Stimulated activated naive CD4-positive, alpha-beta T cell treated with Interleukin-2 at 50 U/mL for 16 hours (primary cell): ENCODE measurements at places on chromosomes 3 and 15.
A peak's percentile ranks its signal among the peaks of the same experiment; 100 is the strongest.

GRCh38 chr3:135452881-135453280 is 512.6 kb upstream of the PPP2R3A start:
- DNase-seq: no peak

DNA sequence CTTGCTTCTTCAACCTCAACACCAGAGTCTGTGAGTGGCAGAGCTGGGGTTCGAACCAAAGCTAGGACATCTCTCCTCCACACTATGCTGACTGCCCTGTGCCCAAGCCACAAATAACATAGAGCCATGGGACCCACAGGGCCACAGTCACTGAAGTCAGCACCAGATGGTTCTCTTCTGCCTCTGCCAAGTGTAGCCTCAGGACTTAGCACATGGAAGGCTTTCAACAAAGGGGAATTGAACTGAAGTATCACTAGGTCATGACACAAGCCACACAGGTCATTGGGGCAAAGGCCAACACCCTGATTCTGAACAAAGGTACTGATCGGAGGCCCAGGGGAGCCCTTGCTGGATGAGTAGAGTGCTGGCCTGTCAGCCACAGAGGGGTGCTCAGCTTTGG is 83.6 kb downstream of the BDH1 start:
- DNase-seq: no peak

DNA sequence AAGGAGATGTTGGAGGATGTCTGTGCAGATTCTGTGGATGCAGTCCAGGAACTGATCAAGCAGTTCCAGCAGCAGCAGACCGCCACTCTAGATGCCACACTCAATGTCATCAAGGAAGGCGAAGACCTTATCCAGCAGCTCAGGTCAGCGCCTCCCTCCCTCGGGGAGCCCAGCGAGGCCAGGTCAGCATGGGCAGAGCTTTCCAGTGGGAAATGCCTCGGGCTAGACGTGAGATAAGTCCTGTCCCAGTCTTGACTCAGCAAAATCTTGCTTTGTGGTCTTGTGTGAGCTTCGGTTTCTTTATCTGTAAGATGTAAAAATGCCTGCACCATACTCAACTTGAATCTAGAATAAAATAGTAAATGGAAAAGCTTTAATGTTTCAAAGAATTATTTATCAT is 335.1 kb upstream of the UMPS start:
- DNase-seq: no peak

- DNase-seq: no peak
These were observed 477.2 kb upstream of the CFAP20DC start for GRCh38 chr3:59526999-59527398.

- no peak for DNase-seq
These were observed 144.6 kb downstream of the RORA start for GRCh38 chr15:61084472-61084871.

DNA sequence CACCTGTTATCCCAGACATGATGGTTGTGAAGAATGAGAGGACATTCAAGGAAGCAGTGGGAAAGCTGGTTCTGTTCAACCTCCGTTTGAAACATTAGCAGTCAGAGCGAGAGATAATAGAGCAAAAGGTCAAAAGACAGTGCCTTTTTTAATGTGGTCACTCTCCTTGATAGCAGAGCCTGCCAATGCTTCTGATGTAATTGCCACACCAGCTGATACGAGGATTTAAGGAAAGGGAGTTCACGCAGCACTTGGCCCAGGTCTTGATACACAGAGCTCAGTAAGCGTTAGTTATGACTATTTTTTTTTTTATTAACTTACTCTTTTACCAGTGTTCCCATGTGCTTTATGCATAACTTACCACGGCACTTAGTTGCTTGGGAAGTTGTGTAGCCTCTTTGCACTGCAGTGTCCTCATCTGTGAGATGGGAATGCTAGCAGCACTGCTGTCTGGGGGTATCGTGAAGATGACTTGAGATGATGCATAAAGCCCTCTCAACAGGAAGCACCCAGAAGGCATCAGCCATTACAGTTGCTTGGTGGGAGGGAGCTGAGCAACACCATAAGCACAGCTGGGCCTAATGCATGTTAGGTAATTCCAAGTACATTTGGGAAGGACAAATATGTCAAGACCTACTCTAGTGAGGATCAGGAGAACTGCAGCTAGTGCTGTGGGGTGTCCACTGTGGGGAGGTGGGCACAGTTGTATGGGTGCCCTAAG is 123.3 kb upstream of the RASGRP1 start:
- no peak for DNase-seq

DNA sequence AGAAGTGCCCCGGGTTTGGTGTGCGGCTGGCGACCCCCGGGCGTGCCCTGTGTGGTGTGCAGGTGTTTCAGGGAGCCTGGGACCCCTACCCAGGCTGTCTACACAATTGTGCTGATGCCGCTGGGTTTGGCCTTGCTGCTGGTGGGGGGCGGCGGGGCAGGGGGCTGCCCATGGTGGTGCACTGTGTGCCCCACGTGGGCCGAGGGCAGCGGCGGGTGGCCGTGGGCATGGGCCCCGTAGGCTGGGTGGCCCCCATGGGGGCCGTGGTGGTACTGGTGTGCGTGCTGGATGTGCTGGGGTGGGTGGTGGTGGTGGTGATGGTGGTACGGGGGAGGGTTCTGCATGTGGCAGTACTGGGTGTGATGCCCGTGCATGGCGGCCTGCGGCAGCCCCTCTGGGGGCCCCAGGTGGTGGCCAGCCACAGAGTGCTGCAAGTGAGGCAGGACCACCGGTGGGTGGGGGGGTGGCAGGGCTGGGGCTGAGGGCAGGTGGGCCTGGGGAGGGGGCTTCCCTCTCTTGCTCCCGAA is 59.6 kb upstream of the RPL32 start:
- no peak for DNase-seq

GRCh38 chr3:57006179-57006657 is 54.2 kb upstream of the SPATA12 start:
- no peak for DNase-seq

DNA sequence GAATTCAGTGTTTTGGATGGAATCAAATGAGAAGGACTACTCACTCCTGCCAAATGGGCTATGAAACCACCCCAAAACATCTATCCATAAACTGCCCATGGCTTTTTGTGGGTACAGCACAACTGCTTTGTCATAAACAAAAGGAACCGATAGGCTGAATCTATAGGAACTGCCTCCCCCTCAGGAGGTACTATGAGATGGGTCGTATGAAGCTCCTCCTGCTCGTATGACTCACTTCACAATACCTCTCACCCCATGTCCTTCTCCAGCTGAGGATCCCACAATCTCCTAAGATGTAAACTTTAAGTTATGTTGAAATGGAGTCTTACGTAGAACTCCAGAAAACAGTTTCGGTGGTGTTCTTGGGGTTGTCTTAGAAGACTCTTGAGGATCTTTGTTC is 129.9 kb upstream of the SAMMSON start:
- DNase-seq: no peak

GRCh38 chr3:192887701-192888100 is 30.0 kb downstream of the MB21D2 start:
- DNase-seq: no peak

- DNase-seq: no peak
These were observed 83.5 kb downstream of the SV2B start for GRCh38 chr15:91183596-91183995.

DNA sequence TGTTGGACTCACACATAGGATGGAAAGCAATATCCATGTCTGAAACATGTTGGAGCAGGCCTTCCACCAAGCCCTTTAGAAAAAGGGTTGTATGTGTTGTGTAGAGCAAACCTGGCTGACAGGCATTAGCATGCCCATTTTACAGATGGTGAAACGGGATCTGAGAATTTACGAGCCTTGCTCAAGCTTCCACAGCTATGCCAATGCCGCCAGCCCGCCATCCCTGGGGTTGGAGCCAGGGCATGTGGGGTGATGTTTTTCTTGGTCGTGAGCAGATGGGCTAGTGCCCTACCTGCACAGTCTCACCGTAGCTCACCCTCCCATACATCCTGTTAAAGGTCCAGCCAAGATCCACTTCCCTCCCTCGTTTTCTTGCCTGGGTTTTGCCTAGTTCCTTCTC is 97.5 kb upstream of the TLE3 start:
- no peak for DNase-seq

GRCh38 chr3:127894481-127894880 is 20.6 kb upstream of the KBTBD12 start:
- DNase-seq: no peak

DNA sequence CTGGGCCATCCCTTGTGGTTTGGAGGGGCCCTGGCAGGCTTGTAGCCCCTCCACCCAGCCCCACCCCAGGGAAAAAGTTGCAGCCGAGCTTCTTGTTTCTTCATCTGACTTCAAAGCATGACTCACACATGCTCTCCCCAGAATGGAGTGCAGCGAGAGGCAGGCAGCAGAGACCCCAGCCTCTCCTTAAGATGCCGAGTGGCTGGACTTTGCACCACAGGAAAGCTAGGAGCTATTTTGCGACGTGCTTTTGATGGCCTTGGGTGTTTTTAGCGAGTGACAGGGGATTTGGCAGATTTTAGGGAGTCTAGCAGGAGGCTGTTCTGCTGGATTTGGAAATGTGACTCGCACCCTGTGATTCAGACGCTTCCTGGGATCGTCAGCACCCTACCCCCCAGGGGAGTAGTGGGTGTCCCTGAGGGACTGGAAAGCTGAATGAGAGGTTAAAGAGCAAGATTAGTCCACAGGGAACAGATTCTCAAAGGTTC is 14.2 kb downstream of the BAHD1 start:
- no peak for DNase-seq

DNA sequence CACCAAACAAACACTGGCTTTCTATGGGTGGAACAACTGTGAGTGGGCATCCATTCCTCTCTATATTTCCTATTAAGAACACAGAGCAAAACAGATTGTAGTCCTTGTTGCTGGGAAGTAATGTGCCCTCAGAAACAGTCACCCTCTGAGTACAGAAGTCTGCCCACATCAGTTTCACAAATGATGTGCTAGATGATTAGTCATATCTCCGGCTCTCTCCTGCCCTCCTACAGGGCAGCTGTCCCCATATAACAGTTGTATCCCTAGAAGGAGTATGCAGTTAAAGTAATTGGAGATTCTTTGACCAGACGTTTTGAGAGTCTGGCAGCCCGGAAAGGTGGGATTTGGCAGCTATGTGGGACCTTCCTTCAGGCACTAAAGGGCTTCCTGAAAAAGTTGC is 159.9 kb downstream of the APBA2 start:
- no peak for DNase-seq

DNA sequence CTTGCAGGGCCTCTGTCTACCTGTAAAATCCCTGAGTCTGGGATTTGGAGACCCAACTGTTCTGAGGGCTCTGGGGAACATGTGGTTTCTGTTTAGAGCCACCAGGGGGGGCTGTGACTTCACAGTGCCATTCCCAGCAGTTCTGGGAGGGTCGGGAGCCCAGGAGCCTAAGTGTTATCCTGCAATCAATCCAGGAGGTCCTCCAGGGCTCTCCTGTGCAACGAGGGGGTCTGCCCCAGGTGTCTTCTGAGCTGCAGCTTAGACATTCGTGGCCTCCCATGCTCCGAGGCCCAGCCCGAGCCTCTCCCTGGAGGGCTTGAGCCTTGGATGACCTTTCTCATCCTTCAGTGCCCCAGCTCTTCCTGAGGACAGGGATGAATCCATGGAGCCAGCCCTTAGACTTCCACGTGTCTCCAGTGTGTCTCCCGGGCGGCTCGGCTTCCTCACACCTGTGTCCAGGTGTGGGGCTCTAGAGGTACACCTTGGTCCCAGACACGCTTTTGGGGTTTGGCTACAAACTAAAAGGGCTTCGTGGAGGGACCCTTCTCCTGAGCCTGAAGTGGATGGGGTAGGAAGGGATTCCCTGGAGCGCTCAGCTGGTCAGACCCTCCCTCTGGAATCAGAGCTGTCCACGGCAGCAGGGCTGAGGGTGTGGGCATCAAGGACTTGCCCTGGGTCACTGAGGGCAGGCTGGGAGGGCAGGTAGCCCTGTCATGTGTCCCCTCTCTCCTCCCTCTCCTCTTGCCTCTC is 20.3 kb upstream of the ABTB1 start:
- peak; percentile 4 for DNase-seq

DNA sequence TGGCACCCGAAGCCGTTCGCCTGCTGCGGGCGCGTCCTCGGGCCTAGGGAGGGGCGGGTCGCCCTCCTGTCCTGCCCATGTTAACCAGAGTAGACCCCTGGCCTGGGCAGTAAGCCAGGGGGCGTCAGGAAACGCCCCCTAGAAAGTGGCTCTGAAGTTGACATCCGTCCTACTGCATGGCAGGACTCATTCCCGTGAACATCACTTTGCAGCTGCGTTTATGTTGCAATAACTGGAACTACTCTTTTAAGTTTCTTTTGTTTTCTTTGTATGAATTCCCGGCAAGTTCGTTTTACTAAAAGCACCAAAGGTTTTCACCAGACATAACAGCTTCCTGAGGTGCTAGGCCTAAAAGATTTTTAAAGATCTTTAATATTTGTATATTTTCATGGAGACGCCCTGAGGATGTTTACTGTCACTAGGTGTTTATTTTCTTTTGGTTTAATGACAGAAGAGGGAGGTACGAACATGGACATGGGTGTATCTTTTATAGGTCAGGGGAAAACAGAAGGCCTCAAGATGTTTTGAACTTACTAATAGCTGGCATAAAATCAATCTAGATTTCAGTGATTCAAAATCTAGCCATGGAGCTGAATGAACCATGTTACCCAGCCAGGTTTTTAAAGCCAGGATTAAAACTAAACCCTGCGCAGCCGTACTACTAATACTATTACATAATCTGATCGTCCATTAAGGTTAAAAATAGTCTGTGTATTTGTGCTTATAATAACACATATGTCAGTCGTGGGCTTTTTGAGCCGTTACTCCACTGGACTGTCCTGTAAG is 1.0 kb downstream of the C15orf61 start:
- peak; percentile 29 for DNase-seq

- peak; percentile 83 for DNase-seq
These were observed at the start of gene LPP for GRCh38 chr3:188154014-188154808. LPP (plus strand) TSS chr3:188154157; CDS start chr3:188406121, 251,964 bp downstream.

DNA sequence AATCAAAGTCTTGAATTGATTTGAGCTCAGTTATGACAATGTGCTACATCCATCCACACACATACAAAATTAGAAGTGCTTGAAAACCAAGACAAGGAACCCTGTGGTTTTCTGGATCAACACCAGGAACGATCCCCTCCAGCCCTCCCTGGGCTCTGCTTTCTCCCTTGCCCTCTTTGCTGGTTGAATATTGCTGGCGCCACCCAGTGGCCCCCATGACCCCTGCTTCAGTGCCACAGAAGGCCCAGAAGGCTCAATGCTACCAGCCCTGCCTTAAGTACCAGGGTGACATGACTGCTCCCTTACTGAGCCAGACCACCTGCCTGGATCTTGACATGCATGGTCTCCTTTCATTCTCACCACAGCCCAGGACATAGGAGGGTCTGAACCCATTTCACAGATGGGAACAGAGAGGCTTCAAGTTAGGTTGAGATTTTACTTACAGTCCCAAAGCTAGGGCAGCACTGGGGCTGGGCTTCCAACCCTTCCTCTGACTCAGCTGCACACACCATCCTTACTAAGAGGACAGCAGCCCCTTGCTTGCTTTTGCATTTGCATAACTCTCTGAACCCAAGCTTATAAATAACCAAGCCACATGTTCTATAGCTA is 15.0 kb downstream of the IL12A start:
- DNase-seq: peak; percentile 3

DNA sequence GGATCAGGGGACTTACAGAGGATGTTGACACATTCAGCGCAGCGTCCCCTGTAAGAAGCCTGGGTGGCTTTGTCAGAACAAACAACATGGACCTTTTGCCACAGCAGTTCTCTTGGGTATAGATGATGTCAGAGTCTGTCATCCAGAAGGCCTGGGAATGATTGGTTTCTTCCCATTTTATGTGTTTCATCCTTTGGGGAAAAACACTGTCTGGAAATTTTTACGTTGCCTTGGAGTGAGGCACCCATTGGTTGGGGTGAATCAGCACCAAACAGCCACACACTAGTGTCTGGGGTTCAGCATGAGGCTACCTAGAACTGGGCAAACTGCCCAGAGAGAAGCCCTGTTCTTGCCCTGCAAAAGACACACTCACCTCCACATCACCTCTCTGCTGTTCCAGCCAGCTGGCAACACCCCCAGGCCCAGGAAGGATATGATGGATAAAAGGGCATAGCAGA is 123.0 kb downstream of the FAM43A start:
- DNase-seq: no peak
